ENCODE measurements at places on chromosomes 12 and 14.

DNA sequence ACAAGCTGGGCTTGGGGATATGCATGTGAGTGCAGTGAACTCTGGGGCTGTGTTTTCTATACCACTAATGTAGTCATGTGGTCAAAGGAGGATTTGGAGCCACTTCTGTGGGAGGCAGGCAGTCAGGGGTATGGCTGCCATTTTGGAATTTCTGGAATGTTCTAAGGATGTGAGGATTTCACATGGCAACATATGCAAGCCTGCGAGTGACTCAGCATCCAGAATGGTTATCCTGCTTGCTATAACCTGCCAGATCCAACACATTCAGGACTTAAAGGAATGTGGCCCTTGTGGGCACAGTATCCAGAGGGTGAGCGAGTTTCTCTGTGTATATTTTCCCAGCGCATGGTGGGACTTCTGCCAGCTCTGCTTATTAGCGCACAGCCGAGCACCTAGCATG lies 249.2 kb upstream of the PWP1 start:
- no peak for DNase-seq

- DNase-seq: no peak
Measured at GRCh38 chr12:8780389-8780788, 42.0 kb upstream of the A2ML1 start.

DNA sequence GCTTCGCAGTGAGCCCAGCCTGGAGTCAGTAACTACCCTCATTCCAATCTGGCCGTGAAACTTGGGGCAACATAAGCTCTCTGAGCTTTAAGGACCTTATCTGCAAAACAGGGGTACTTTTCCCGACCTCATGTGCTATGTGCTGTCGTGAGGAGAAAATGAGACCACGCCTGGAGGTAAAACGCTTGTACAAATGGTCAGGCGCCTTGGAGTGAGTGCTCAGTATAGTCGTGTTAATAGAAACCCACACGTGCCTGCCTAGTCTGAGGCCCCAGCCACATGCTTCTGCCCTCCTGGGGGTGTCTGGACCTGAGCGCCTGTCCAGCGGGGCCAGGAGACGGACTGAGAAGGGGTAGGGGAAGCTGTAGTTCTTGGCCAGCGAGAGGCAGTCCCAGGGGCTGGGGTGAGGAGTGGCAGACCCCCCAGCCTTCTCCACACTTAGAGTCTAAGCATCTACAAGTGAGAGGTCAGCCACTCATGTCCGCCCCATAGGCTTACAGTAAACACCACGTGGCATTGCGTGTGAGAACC lies 4.9 kb downstream of the AQP5 start:
- no peak for DNase-seq

- no peak for DNase-seq
Measured at GRCh38 chr12:132206046-132206434, 61.8 kb downstream of the NOC4L start.

GRCh38 chr14:64760146-64760755 lies 56.0 kb downstream of the PLEKHG3 start:
- peak; percentile 51 for DNase-seq

- no peak for DNase-seq
Measured at GRCh38 chr12:85866986-85867776, 6.9 kb upstream of the NTS start.

- no peak for DNase-seq
Measured at GRCh38 chr12:2180737-2181082, 127.9 kb downstream of the CACNA1C start.

GRCh38 chr12:51717326-51717925 lies 126.4 kb downstream of the SCN8A start:
- DNase-seq: no peak

GRCh38 chr14:34043627-34044372 lies 92.9 kb upstream of the EGLN3 start:
- DNase-seq: peak; percentile 39

- no peak for DNase-seq
Measured at GRCh38 chr12:72570601-72571000, 298.4 kb downstream of the TRHDE start.

- no peak for DNase-seq
Measured at GRCh38 chr14:95349241-95349640, 29.5 kb upstream of the CLMN start.

GRCh38 chr14:56490379-56490778 lies 89.2 kb upstream of the TMEM260 start:
- no peak for DNase-seq

GRCh38 chr12:86379337-86379736 lies 123.1 kb upstream of the MGAT4C start:
- no peak for DNase-seq

GRCh38 chr14:72419226-72419775 lies 474.6 kb downstream of the DPF3 start:
- DNase-seq: no peak

DNA sequence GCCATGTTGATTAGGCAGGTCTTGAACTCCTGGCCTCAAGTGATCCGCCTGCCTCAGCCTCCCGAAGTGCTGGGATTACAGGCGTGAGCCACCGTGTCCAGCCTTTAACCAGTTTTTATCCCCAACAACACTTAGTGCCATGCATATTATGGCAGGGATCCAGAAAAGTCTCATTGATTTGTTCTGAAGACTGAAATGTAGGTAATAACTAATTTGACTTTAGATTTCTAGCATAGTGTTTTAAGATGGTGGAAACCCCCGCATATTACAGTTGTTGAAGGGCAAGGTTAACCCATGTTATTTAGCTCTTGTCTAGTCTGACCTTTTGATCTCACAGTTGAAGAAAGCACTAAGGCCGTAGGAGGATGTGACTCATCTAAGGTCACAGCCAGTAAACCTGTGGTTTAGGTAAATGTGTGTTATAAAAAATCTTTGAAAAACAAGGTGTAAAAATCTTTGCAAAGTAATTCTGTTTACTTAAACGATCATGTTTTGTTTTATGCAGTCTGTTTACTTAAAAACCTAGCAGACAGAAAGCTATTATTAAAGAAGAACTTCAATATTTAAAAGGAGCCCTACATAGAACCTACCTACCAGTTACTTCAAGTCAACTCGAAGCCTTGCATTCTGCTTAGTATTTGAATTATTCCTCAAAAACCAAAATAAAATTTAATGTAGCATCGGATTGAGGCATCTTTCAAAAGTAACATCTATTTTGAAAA lies 24.8 kb downstream of the BICDL1 start:
- peak; percentile 55 for DNase-seq

DNA sequence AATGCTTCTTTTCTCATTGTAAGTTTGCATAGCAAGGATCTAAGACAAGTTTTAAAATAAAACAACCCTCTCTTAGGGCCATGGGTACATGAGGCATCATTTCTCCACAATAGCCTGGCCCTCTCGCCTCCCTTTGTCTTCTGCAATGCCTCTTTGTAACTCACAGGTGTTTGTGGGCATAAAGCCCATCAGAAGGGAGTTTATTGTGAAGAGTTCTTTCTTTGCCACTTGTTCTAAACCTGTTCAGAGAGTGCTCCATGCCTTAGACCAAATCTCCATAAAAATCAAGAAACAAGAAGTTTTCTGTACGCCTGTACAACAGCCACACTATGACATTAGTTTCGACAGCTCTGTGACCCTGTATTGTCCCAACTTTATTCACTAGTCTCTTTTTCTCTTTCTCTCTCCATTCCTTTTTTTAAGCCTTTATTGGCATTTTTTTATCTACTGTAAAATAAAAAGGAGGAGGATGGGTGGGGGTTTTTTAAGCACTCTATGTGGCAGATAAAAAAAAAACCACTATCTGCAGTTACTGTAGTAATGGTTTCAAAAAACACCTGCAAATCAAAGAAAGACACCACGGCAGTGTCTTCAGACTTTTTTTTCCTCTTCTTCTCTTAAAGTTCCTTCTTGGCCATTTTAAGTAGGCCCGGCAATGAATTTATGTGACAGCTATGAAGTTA lies 1.6 kb downstream of the C12orf42 start:
- DNase-seq: no peak

GRCh38 chr12:4959381-4959780 lies 49.7 kb downstream of the KCNA1 start:
- no peak for DNase-seq

GRCh38 chr12:99722690-99723486 lies 75.3 kb downstream of the GARIN6 start:
- no peak for DNase-seq

DNA sequence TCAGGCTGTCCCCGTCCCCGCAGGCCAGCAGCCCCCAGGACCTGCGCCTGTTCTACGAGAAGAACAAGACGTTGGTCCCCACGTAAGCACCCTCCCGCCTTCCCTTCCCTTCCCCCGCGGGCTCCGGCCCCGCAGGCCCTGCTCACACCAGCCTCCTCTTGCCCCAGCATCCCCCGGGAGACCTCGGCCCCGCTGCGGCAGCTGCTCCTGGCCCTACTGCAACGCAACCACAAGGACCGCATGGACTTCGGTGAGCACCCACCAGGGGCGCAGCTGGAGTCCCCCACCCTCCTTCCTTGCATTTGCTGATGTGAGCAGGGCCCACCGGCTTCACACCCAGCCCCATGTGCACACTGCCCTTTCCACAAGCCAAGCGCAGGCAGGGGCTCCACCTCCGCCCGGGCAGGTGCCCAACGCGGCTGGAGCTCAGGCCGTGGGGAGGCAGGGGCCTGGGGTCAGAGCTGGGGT lies 15.4 kb downstream of the ULK1 start:
- no peak for DNase-seq

DNA sequence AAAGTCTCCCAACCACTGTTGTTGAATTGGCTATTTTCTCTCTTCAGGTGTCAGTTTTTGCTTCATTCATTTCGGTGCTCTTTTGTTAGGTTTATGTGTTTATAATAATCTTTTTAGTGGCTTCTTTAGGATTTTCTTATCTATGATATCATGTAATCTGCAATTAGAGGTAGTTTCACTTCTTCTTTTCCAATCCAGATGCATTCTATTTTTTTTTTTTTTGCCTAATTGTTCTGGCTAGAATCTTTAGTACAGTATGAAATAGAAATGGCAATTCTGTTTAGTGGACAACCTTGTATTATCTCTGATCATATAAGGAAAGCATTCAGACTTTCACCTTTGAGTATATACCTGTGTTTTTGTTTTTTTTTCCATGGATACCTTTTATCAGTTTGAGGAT lies 17.4 kb downstream of the CNOT2 start:
- DNase-seq: no peak

DNA sequence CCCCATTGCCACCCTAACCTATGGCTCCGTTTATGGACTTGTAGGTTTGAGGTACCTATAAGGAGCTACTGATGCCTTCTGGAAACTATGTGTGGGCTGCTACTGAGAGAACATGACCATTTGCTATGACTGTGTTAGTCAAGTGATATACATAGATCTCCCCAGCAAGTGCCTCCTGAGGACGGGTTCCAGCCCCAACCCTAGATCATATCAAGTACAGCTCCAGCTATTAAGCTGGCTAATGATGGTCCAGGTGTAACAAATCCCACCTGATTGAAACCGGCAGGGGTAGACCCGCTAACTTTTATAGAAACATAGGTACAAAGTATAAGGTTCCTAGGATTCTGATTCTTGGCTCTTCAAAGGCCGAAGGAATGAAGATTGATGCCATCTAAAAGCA lies 23.7 kb downstream of the NINJ2 start:
- DNase-seq: no peak

DNA sequence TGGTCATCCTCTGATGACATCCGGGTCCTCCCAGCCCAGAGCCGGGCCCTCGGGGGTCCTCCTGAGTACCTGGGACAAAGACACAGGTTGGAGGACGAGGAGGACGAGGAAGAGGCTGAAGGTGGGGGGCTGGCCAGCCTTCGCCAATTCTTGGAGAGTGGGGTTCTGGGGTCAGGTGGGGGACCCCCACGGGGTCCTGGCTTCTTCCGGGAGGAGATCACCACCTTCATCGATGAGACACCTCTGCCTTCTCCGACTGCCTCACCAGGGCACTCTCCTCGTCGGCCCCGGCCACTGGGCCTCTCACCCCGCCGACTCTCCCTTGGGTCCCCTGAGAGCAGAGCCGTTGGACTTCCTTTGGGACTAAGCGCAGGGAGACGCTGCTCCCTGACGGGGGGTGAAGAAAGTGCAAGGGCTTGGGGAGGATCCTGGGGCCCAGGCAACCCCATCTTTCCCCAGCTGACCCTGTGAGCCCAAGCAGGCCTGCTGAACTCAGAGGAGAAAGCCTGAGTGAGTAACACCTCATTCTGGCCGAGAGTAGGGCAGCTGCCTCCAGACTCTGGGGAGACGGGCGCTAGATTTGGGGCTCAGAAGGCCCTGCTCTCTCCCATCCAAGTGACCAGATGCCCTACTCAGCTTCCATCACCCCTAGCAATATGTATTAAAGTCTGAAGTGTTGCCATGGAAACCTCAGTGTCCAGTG lies 1.3 kb upstream of the P3H3 start:
- DNase-seq: no peak

DNA sequence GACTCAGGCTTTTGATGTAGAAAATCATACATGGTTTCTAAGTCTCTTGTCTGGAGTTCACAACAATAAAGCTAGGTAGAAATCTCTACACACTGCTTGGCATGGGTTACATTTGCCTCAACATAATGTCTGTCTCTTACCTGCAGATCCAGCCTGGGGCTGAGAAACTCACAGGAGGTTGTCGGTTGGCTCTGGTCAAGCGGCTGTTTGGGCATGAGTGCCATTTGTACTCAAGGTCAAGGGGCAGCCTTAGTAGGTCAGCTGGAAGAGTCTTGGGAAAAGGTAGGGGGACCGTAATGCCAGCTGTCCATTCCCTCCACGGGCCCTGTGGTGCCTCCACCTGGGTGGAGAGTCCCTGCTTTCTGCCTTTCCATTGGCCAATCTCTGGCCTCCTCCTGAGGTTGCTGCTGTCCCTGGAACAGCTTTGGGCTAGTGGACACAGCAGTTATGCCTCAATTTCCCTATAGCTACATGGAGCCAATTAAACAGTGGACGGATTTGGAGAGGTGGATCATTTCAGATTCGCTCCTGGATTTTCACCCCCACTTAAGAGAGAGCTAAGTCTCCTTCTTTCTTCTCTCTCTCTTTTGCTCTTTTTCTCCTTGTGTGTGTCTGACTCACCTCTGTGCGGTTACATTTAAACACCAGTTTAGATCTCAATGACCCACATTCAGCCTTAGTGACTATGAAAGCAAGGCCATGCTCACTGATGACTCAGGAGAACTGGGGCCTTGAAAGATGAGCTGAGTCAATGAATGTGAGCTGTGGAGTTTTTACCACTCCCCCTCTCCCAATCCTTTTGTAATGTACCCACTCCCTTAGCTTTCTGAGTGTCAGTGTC lies 132.8 kb upstream of the HIF1A start:
- no peak for DNase-seq
